ENCODE measurements at places on chromosomes 7 and 10.

DNA sequence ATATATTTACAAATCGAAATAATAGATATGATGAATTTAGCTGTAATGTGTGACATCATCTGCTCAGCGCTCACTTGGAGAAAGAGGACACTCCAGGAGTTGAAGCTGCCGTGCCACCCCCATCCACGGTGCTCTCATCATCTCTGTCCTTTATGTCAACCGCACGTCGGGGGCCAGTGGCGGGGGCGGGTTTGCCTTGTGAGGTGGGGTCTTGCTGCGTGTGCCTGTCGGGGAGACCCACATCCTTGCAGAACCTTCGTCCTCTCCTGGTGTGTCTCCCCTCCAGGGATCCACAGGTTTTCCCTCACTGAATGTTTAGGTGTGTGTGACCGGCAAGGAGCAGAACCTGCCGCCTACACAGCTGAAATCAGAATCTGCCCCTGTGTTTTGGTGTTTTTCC, 71.6 kb downstream of the INPP5A start:
- no peak for DNase-seq

DNA sequence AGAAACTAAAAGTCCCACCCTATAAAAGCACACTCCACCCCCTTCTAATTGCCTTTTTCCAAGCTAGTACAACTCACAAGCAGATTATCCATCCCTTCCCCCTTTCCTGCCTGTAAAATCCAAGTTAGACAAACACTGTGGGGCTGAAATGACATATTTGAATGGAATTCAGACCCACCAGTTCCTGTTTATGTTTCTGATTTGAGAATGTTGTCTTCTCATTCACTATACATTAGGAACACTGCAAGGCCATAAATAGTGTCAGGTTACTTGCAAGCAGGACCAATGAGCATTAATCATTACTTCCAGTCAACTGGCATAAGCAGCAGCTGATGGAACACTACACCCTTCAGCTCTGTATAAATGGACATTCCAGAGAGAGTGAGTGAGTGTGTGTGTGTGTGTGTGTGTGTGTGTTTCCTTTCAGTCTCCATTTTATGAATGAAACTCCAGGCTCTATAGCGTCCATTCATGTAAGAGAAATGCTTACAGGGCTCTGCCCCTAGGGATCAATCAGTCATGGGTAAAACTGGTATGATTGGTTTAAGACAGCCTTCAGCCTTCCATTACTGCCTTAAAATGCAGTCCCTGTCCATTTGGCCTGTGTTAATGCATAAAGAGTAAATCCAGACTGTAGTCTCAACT, 69.3 kb downstream of the ETV1 start:
- DNase-seq = no peak

GRCh38 chr10:672992-673391, 16.5 kb downstream of the DIP2C start:
- no peak for DNase-seq

DNA sequence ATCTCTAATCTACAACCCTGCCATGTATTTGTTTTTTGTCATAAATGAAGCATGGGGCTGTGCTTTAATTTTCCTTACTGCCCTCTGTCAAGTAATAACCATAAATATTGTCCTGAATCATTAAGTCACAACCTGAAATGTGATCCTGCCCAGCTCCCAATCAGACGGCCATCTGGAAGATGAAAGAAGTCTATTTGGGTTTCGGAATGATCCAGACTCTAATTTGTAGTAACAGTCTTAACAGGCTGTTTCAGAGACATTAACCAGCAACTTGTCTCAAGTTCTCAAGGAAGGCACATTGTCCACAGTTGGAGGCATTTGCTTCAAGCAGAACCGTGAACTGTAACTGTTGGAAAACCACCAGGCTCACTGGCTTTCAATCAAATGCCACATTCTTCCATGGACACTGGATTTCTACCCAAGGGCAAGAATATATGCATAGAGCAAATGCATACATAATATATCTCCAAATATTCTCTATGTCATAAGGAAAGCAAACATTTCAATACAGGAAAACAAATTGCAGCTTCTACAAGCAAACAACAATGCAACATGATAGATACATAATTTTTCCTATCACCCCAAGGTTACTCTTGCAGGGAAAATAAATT, 405.2 kb upstream of the NPVF start:
- no peak for DNase-seq

DNA sequence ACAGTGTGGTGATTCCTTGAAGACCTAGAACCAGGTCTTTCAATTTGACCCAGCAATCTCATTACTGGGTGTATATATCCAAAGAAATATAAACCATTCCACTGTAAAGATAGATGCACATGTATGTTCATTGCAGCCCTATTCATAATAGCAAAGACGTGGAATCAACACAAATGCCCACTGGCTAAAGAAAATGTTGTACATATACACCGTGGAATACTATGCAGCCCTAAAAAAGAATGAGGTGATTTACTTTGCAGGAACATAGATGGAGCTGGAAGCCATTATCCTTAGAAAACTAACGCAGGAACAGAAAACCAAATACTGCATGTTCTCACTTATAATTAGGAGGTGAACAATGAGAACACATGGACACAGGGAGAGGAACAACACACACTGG, 278.0 kb upstream of the KCND2 start:
- DNase-seq = no peak

GRCh38 chr7:116528008-116528789, 3.4 kb downstream of the CAV1 start:
- no peak for DNase-seq

DNA sequence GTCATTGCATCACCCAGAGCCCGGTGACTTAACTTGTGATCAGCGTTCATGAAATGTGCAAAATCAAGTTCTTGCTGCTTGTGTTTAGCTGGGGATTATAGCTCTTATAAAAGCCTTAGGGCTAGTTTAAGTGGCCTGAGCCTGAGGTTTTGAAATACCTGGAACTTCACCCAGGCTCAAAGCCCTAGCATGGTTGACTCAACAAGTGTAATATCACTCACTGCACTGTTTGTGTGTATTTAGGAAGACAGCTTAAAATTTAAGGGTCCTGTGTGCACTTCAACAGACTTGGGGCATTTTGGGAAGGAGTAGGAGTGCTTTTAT, 489.5 kb downstream of the GATA3 start:
- no peak for DNase-seq

GRCh38 chr10:102613286-102613685, 31.0 kb upstream of the TRIM8 start:
- DNase-seq = no peak

- no peak for DNase-seq
Observed at GRCh38 chr10:17394854-17395253, 59.5 kb downstream of the ST8SIA6 start.

Measured in stimulated activated CD4-positive, alpha-beta T cell treated with anti-CD3 and anti-CD28 coated beads, Interleukin-15, amount 100 ng/mL, for 1 hour (primary cell).